ENCODE measurements at places on chromosomes 1 and 21. TPM values are rescaled to one million over a fixed set of nuclear protein-coding genes. Genes with fewer than 3 reads are reported as not detected.

PEX14 gene
- 19.1 TPM for total RNA-seq

BARHL2 gene
- total RNA-seq = not detected

PPFIA4 gene
- total RNA-seq = not detected

LACTBL1 gene
- total RNA-seq = not detected

S100A8 gene
- not detected for total RNA-seq

CDK11B gene
- total RNA-seq = 11.3 TPM

Data from myometrial cell (primary cell).